Calu3 (cell line): ENCODE measurements at places on chromosomes 16 and 17. TPM values are rescaled to one million over a fixed set of nuclear protein-coding genes. Genes with fewer than 3 reads are reported as not detected.

CEP295NL gene
- 4.6 and 6.0 TPM in 2 replicates for total RNA-seq

UTS2R gene
- total RNA-seq, result not detected in 2 replicates

BIRC5 gene
- 52.4 and 58.5 TPM in 2 replicates for total RNA-seq

TBC1D3G gene
- total RNA-seq, result not detected in 2 replicates

GAST gene
- not detected in 2 replicates for total RNA-seq

CES1 gene
- total RNA-seq, result 0.78 and 0.86 TPM in 2 replicates

DVL2 gene
- 44.8 and 45.7 TPM in 2 replicates for total RNA-seq

CD300A gene
- total RNA-seq, result 0.45 TPM in 1 of 2 replicates, not detected in the other

PRAC1 gene
- total RNA-seq, result not detected in 2 replicates

TMC7 gene
- 10.1 and 10.8 TPM in 2 replicates for total RNA-seq

RAB26 gene
- 10.8 and 12.3 TPM in 2 replicates for total RNA-seq

GRCh38 chr17:10762037-10762436 lies 32.2 kb upstream of the TMEM220 start:
- DNase-seq, result no peak
- H3K36me3 ChIP-seq, result no peaks in the 10 kb centered on the region
- H3K27me3 ChIP-seq, result peaks cover 11% of the 10 kb centered on the region

DNA sequence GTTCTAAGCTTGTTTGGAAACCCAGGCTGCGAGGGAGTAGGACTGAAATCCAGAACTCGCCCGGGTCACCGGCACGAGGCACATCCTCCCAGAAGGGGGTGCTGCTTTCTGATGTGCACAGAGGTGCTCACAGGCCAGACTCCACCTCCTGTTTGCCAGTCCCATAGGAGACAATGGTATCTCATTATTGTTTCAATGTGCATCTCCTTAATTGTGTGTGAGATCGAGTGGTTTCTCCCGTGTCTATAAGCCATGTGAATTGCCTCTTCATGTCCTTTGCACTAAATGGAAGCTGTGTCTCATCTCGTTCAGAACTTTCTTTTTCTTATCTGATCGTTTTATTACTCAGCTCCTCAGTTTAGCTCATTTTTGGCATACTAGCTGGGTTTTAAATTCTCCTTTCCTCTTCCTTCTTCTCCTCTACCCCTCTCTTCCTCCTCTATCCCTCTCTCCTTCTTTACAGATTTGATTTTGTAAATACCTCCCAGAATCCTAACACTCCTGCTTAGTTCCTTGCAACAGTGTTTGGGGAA lies 32.1 kb upstream of the PRKCB start:
- H3K4me1 ChIP-seq, result peaks cover 12% of the 10 kb centered on the region
- H3K36me3 ChIP-seq, result no peaks in the 10 kb centered on the region
- DNase-seq, result peak; percentile 72
- H3K27ac ChIP-seq, result no peak overlapping the region
- H3K27me3 ChIP-seq, result peaks cover 44% of the 10 kb centered on the region

- H3K4me1 ChIP-seq, result peaks cover 28% of the 10 kb centered on the region
- H3K4me3 ChIP-seq, result no peak overlapping the region
- H3K27ac ChIP-seq, result peak overlapping the region; percentile 1
Measured at GRCh38 chr16:84360170-84360569, 8.2 kb upstream of the ATP2C2 start.

DNA sequence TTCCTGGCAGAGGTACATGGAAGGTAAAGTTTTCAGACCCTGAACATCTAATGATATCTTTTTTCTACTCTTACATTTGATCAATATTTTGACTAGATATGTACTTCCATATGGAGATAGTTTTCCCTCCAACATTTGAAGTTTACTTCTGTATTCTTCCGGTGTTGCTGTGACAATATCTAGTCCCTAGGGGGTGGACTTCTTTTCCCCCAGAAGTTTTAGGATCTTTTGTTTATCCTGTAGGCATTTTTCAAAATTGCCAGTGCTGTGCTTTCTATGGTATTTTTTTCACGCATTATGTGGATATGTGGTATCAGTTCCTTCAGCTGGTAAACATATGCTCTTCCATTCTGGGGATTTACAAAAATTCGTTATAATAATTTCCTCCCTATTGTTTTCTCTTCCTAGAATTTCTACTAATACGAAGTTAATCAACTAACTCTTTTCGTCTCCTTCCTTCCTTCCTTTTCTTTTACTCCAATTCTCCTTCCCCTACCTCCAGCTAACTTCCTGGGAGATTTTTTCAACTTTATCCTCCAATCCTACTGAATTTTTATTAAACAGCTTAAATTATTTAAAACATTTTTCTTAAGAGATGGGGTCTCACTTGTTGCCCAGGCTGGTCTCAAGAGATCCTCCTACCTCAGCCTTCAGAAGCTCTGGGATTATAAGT lies 26.1 kb upstream of the ZNHIT3 start:
- DNase-seq, result no peak
- H3K27me3 ChIP-seq, result peaks cover 61% of the 10 kb centered on the region
- no peaks in the 10 kb centered on the region for H3K4me1 ChIP-seq
- H3K4me3 ChIP-seq, result no peak overlapping the region
- H3K27ac ChIP-seq, result no peak overlapping the region

DNA sequence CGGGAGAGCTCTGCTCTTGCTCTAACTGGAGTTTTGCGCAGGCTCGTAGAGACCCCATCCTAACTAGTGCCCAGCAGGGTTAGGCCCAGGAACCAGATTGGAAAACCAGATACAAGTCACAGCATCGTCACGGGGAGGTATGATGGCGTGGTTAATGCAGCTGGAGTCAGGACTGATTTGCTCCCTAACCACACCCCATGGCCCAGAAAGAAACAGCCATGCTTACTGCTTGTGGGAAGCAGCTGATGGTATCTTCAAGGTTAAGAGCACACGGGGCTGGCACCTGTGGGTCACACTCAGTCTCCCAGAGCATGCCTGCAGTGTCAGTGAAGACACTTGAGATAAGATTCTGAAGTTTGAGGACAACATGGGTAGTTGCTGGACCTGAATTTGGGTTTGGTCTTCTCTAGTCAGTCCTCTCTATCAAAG lies 60.2 kb downstream of the WIPI1 start:
- no peak for DNase-seq
- H3K27me3 ChIP-seq, result peaks cover 8% of the 10 kb centered on the region
- no peaks in the 10 kb centered on the region for H3K36me3 ChIP-seq
- H3K4me1 ChIP-seq, result no peaks in the 10 kb centered on the region
- H3K4me3 ChIP-seq, result no peak overlapping the region

DNA sequence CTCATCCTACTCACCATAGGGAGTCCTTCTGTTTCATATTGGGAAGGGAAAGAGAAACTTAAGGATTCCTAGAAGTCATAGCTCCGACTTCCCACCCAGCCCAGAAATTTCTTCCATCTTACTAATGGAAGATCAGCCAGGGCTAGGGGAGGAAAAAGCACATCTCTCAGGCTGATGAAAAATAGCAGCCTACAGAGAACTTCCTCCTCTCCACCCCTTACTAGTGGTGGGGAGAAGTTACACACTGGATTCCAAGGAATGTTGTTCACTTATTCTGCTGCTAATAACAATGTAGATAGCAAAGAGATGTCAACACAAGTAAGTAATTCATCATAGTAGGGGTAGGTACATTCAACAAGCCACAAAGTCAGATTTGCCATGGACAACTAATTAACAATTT lies 94.4 kb downstream of the SPACA3 start:
- DNase-seq, result no peak
- no peak overlapping the region for H3K4me3 ChIP-seq
- H3K27me3 ChIP-seq, result peaks cover 81% of the 10 kb centered on the region
- H3K27ac ChIP-seq, result no peak overlapping the region

DNA sequence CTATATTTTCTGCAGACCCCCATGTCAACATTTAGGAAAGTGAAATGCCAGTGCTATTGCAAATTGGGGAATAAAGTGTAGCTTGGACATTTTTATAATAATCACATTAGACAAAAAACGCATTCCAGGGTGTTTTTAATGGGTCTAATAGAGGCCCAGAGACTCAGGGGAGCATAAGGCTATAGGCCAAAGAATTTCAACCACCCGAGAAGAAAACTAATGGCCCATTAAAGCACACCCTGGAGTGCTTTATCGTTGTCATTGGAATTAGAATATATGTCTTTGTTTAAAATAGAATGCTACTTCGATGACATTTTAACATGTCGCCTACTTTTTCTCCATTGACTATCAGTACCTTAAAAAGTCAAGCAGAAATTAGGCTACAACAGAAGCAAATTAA lies 414.1 kb upstream of the CDH8 start:
- H3K27me3 ChIP-seq, result no peaks in the 10 kb centered on the region
- H3K36me3 ChIP-seq, result no peaks in the 10 kb centered on the region
- no peak overlapping the region for H3K27ac ChIP-seq
- no peak overlapping the region for H3K4me3 ChIP-seq

DNA sequence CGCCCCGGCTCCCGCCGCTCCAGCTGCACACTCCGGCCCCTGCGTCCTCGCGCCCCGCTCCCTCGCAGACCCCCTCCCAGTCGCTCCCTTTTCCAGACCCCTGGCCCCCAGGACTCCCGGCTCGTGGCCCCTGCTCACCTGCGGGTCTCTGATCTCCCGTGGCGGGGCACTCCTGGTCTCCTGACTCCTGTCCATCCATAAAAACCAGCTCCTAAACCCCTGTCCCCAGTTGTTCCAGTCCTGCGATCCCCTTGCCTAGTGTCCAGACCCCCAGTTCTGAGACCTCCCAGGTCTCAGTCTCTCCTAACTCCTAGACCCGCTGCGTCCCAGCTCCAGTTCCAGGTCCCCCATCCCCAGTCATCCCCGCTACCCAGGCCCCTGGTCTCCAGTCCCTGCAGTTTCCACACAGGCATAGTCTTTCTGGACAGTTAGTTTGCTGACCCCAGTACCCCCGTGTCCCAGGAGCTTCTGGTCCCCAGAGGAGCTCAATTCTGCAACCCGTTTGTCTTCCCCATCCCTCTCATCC lies 379 bp downstream of the SNX29 start:
- peak overlapping the region; percentile 91 for H3K27ac ChIP-seq
- no peak for DNase-seq
- H3K4me3 ChIP-seq, result peak overlapping the region; percentile 98
- no peaks in the 10 kb centered on the region for H3K27me3 ChIP-seq
- peaks cover 40% of the 10 kb centered on the region for H3K36me3 ChIP-seq

- H3K4me3 ChIP-seq, result peak overlapping the region; percentile 76
- H3K36me3 ChIP-seq, result peaks cover 24% of the 10 kb centered on the region
- no peak for DNase-seq
- H3K27me3 ChIP-seq, result no peaks in the 10 kb centered on the region
- peaks cover 39% of the 10 kb centered on the region for H3K4me1 ChIP-seq
Measured at GRCh38 chr17:42275527-42276358, 448 bp downstream of the STAT5B start.

DNA sequence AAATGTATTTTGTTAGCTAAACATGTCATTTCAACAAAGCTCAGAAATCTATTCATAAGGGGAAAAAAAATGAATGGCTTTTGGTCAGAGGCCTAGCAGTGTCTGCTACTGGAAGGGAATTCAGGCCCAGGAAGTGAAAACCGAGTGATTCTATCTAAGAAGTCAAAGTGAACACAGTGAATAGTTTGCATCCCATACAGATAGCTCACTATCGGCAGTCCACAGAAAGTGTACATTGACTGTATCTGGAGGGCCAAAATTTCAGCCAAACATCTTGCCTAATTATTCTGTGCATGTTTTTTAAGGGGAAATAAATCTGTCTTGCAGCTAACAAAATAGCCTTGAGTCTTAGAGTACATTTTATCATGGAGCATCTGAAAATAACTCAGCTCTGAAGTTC lies 214.4 kb upstream of the CACNG5 start:
- DNase-seq, result no peak
- H3K27ac ChIP-seq, result no peak overlapping the region

DNA sequence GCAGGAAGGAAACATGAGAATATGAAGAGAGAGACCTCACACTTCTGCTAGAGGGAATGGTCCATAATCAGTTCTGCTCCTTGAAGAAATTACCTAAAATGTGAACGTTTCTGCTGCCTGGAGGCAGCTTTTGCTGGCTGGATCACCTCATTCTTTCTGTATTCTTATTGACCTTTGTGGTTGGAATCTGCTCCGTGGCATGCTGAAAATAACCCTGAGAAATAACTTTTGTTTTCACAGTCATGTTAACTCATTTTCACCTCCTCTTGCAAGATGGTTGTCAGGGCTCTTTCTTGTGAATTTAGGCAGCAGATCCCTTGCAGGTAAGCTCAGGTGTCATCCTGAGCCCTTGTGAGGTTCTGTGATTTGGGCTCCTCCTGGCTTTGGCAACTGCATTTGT lies 70.2 kb downstream of the IRF8 start:
- H3K27ac ChIP-seq, result no peak overlapping the region
- DNase-seq, result no peak
- no peak overlapping the region for H3K4me3 ChIP-seq
- peaks cover 44% of the 10 kb centered on the region for H3K4me1 ChIP-seq
- peaks cover 18% of the 10 kb centered on the region for H3K27me3 ChIP-seq

GRCh38 chr17:34484193-34484733 lies 95.1 kb upstream of the TMEM132E start:
- H3K36me3 ChIP-seq, result no peaks in the 10 kb centered on the region
- no peaks in the 10 kb centered on the region for H3K4me1 ChIP-seq
- H3K4me3 ChIP-seq, result no peak overlapping the region
- DNase-seq, result no peak

GRCh38 chr16:82639666-82640336 lies 13.0 kb downstream of the CDH13 start:
- H3K36me3 ChIP-seq, result no peaks in the 10 kb centered on the region
- H3K4me3 ChIP-seq, result no peak overlapping the region
- peak; percentile 74 for DNase-seq
- no peaks in the 10 kb centered on the region for H3K27me3 ChIP-seq
- peaks cover 8% of the 10 kb centered on the region for H3K4me1 ChIP-seq

- no peaks in the 10 kb centered on the region for H3K4me1 ChIP-seq
- no peaks in the 10 kb centered on the region for H3K36me3 ChIP-seq
- no peak for DNase-seq
- peaks cover 67% of the 10 kb centered on the region for H3K27me3 ChIP-seq
- H3K27ac ChIP-seq, result no peak overlapping the region
Measured at GRCh38 chr17:8005967-8006730, 3.7 kb downstream of the GUCY2D start.

DNA sequence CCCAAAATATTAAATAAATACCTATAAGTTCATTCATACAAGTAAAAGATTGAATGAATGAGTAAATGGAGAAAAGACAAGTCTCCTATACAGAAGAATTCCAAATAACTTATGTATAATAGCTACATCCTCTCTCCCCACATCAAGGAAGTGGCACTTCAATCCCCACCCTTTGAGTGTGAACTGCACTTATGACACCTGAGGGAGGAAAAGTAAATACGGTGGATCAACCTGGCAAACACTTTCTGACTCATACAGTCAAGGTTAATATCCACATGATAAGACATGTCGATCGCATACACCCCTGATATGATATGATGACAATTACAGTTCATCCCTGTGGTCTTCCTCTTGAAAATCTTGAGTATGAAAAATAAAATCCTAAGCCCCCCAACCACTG lies 18.0 kb downstream of the SLFN12L start:
- H3K27ac ChIP-seq, result peak overlapping the region; percentile 61
- DNase-seq, result peak; percentile 56
- H3K4me1 ChIP-seq, result peaks cover 26% of the 10 kb centered on the region
- peak overlapping the region; percentile 46 for H3K4me3 ChIP-seq
- no peaks in the 10 kb centered on the region for H3K36me3 ChIP-seq

DNA sequence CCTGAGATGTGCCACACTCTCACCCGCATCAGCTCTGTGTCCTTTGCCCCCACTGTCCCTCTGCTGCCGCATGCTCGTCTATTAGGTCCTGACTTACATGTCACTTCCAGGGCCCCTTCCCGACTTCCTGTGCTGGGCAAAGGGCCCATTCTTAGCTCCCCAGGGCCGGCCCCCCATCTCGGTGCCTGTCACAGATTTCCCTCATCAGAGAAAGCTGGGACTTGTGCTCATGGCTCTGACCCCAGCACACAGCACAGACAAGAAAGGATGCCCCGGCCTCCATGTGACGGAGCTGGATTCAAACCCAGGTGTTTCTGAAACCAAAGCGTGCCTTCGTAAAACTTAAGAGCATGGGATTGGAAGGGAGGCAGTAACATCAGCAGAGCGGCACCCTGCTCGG lies 5.9 kb upstream of the MAPK7 start:
- no peak overlapping the region for H3K4me3 ChIP-seq
- H3K36me3 ChIP-seq, result peaks cover 16% of the 10 kb centered on the region
- H3K4me1 ChIP-seq, result peaks cover 6% of the 10 kb centered on the region
- H3K27me3 ChIP-seq, result no peaks in the 10 kb centered on the region
